Astrocyte of the hippocampus (primary cell): ENCODE measurements at places on chromosomes 4 and X.
A peak's percentile ranks its signal among the peaks of the same experiment; 100 is the strongest.

DNA sequence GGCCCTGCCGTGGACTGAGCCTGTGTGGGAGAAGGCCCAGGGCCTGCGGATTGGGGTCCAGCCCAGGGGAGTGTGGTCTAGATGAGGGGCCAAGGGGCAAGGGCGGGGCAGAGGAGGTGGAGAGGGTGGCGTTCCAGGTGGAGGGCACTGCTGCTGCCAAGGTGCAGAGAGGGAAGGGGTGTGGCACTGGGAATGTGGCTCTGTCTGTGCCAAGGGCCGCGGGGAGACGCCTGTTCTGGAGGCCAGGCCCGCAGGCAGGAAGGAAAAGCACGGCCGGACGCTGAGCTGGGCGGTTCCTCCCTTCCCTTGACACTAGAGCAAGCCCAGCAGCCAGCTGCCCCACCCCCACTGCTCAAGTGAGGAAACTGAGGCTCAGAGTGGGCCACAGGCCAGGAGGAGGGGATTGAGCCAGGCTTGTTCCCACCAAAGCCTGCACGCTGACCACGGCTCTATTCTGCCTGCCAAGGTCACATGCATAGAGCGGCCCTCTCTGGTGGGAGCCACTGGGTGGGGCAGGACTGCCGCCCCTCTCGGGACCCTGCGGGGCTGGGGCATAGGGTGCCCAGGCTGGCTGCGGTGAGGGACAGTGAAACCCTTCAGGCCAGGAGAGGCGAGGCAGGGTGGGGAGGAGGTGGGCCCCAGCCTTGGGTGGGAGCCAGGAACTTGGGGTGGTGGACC lies 13.0 kb downstream of the SH3BP2 start:
- DNase-seq, result no peak

- DNase-seq, result peak; percentile 73
These were observed 975.7 kb upstream of the PABPC4L start for GRCh38 chr4:135177321-135177720.

DNA sequence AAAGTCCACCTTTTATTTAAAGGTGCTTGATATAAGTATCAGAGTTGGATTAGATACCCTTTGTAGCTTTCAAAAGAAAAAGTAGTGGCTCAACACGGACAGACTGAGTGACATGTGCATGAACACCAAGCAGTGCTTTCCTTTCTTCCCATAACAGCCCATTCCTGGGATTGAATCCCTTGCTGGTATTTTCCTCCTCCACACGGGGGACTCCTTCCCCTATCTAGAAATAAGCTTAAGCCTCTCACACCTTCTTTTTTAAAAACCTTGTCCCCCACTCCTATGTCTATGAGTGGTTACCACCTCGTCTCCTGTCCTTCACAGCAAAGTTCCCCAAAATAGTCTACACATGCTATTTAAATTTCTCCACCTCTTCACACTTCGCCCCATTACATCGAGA lies 5.1 kb downstream of the AP1S2 start:
- DNase-seq, result peak; percentile 50

DNA sequence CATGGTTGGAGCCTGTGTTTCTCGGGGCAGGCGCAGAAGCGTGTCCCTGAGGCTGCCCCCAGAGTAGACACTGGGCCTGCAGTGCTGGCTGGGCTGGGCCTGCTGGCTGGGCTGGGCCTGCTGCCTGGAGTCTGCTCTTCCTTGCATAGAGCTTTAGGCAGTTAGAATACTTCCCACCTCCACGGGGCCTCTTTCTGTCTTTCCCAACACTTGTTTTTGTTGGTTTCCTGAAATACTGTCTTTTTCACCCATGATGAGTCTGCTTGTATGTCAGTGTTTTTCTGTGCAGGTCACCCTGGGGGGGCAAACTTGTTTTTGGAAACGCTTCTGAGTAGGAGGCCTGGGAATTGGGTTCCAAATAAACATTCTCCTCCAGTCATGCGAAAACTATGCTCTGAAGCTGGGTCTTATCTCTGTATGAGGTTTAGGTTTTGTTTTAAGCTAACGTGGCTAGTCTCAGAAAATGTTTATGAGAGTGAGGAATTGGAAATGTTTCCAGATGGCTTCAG lies 32.2 kb downstream of the TRMT44 start:
- peak; percentile 94 for DNase-seq

GRCh38 chrX:106619797-106620196 lies 8.0 kb downstream of the RADX start:
- peak; percentile 6 for DNase-seq

- DNase-seq, result no peak
These were observed 126.5 kb downstream of the DKK2 start for GRCh38 chr4:106909486-106910188.

GRCh38 chr4:186838295-186838694 lies 114.6 kb upstream of the FAT1 start:
- DNase-seq, result no peak

- DNase-seq, result peak; percentile 47
These were observed 14.6 kb upstream of the SLC25A4 start for GRCh38 chr4:185128272-185129119.

DNA sequence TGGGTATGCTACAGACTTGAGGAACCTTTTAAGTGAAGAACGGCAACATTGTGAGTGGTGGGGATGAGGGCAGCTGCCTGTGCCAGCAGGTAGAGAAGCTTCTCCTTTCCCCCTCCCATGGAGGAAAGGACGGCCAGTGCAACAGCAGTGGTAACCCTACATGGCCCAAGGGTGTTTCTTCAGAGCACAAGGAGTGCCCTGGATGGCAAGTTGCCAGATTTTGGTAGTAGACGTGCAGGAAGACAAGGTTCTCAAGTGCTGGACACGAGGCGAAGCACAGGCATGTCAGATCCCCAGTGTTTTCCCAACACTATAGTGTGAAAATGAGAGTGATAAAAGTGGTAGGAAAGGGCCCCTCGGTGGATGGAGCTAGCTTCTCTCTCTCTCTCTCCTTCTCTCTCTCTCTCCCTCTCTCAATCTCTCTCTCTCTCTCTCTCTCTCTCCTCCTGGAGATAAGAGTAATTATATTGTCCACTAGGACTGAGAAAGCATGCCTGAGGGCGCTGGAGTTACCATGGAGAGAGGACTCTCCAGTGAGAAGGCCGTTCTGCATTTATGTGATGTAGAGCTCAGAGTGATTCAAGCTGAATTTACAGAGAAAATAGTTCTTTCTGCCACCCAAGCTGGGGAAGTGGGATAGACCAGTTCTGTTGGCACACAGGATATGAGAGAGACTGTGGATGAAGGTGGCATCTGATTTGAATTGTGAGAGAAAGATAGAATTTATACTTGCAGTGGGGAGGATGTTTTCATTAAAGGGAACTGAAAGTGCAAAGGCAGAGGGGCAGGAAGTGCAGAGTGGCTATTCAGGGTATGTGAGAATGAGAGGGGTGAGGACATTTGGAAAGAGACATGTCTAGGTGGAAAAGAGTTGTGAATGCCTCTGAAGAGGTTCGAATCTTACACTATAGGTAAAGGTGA lies 25.7 kb upstream of the TRPC3 start:
- DNase-seq, result peak; percentile 4
